ENCODE measurements at places on chromosomes 3 and 15.

DNA sequence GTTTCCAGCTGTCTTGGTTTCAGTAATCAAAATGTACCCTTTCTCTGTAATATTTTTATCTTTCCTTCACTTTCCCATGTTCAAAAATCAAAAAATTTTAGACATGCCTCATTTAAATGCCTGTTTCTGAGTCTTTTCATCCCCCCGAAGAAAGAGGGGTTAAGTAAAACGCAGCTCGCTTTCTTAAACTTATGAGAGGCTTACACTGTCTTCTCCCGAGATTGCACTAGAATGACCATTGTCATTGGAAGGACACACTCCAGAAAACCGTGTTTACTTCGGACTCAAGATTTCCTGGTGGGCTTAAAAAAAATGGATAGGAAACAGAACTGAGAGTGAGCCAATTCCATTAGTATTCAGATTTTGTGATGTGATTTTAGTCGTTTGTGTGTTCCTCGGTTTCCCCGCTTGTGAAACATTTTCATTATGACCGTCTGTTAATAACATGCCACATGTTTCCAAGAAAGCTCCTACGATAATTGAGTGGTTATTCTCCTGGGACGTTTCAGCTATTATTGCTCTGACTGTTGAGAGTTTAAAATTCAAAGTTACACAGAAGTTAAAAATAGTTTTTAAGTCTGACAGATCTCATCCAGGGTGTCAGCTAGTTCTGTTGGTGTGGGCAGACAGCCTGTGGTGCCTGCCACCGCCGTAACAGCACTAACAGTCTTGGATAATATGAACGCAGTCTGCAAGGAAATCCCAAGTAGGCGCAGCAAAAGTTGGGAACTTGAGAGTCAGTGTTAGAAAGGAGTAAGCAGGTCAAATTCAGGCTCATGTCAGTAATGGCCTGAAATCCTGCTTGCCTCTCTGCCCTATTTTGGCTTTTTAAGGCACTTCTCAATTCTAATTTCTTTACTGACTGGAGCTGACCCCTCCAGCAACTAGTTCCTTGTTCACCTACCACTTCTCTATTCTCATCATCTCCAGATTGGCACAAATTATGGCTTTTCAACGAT, 1.5 kb downstream of the CRYBG3 start:
- no peak for DNase-seq

DNA sequence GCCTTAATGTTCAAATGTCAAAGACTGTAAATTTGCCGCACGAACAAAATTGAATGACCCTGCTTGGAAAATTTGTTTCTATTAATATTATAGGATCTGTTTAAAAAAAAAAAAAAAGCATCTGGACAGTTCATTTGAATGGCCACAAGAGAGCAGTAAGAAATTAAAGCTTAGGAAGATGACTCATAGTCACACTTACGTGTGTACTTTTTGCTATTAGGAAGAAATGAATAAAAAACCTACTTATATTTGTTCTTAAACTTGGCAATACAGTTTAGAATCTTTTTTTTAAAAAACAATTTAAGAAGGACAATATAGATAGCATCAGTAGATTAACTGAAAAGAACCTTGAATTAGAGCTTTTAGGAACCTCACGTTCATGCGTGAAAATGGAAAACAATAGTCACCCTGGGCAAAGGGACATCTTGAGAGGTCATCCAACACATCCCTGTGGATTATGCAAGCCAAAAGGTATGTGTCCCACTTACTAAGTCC, 621.8 kb downstream of the MECOM start:
- no peak for DNase-seq

DNA sequence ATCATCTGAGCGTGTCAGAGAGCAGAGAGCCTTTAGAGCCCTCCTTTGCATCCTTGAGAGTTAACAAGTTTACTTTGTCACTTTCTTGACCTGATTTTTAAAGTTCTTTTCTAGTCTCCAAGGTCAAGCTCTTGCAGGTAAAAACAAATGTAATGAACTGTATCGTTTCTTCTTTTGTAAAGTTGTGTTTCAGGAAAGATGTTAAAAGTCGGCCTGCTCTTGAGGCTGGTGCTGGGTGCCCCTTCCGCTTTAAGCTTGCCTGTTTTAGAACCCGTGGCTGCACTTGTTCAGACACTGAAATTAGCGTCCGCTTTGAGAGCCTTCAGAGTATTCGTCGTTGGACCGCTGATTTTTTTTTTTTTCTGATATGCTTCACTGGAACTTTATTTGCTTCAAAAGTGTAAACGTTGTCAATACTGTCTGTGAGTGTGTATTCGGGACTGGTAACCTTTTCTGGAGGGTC, 52.6 kb upstream of the ULK4 start:
- no peak for DNase-seq

GRCh38 chr15:55528812-55529211, 20.8 kb upstream of the DNAAF4 start:
- DNase-seq: no peak

GRCh38 chr15:87626860-87627259, 629.7 kb downstream of the NTRK3 start:
- DNase-seq: no peak

GRCh38 chr15:55954862-55955605, 38.4 kb downstream of the NEDD4 start:
- DNase-seq: no peak

DNA sequence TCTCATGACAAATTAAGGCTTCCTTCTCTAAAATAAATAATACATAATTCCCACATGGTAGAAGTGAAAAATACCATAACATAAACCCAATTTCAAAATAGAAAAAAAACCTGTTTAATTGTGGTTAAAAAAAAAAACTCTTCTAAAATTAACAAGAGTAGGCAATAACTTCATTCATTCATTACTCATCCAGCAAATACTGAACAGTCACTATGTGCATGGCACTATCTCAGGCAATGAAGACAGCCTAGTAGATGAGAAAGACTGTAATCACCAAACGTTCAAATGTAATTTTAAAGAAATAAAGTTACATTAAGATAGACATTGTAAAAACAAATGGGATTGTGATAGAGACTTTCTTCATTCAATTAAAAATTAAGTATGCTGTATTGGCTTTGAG, 43.4 kb downstream of the TFDP2 start:
- no peak for DNase-seq

- no peak for DNase-seq
Observed at GRCh38 chr3:97981886-97982285, 9.7 kb upstream of the RIOX2 start.

Data from CD4-positive, alpha-beta T cell (primary cell).